ENCODE measurements at places on chromosomes 3 and 15.

DNA sequence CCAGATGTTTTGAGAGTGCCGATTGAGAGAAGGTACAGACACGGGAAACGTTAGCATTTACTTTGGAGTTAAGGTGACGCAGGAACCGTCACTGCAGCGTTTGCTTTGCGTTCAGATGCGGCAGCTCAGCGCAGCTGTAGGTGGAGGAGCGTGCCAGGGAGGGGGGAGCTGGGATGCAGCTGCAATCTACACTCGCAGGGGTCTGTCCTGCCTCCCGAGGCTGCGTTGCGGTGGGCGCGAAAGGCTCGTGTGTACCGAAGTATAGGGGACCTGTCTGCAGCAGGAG, 425 bp upstream of the FYTTD1 start:
- peak; percentile 43 for DNase-seq

DNA sequence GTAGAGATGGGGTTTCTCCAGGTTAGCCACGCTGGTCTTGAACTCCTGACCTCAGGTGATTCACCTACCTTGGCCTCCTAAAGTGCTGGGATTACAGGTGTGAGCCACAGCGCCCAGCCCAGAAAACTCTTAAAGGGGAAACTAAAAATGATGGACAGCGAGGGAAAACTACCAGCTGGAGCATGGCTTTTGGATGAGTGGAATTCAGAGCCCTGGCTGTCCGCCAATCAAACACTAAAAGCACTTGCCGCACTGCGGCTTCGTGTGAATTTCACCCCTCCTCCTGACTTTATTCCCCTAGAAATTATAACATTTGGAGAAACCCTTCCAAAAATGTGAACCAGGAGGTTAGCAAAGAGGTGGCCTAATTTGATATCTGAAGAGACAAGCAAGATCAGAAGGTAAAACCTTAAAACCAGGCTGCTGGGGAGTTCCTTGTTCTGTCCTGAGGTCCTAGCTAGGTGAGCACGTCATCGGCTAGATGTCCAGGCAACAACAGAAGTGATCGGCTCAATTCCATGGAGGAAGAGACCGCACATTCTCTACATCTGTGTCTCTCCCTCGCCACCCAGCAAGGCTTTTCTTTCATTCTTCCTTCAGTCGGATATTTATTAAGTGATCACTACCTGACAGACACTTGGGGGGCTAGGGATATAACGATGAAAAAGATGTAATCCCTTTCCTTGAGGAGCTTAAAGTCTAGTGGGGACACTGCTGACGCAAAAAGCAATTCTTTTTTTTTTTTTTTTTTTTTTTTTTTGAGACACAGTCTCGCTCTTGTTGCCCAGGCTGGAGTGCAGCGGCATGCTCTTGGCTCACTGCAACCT, 1.7 kb downstream of the TM4SF19 start:
- no peak for DNase-seq

DNA sequence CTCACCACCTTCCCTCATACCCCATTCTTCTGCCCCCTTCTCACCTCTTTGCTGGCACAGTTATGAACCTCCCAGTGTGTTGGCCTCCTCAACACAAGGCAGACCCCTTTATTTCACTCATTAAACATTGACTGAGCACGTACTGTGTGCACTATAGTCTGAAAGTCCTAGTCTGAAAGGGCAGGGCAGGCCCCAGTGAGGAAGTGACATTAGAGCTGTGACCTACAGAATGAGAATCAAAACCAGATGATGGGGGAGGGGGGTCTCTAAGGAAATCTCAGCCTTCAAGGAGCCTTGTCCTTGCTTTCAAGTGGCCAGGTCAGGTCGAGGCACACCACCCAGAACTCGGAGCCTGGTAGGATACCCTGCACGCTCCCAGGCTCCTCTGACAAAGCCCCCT, 3.5 kb downstream of the SLC28A1 start:
- no peak for DNase-seq

DNA sequence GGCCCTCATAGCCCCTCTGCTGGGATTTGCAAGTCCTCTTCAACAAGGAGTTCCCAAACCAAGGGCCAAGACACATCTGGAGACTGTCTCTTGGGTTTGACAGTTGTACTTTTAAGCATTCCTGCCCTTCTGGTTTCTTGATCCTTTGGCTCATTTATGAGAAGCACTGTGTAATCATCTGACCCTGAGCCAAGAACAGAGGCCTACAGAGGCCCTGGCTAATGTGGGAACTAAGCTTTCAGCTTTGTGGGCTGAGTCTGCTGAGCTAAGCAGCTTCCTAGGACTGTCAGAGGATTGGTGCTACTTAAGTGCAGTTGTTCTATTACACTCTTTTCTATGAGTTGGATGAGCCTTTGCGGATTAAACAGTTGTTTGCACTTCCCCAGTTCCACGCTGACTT, 178.3 kb downstream of the KBTBD8 start:
- no peak for DNase-seq

DNA sequence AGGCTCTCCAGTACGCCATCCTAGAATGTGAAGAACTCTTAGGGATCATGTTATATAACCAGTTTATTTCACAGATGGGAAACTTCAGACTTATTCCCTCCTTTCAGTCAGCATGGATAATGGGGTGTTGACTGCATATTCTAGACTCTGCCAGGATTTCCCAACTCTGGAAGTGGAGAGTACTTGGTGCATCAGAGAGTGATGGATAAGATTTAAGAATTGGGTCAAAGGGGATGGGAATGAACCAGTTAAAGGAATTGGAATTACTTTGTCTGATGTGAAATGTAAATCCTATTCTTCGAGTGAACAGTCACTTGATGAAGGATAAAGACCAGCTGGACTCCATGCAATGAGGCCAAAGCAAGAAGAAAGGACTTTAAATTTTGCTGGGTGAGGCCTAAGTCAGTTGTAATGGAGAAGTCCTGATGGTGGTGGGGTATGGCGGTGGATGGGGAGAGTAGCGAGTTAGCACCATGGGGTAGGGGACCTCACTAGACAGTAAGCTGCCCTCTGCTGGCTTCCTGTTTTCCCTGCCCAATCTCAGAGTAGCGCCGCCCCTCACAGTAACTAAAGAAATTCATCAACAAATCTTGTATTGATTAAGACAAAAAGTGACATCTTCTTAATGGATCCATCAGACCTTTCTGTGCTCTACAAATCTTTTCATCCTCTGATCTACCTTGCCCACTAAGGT, 7.3 kb upstream of the CACNA1D start:
- no peak for DNase-seq

- no peak for DNase-seq
These were observed 59.6 kb downstream of the BDH1 start for GRCh38 chr3:197495999-197496745.

- DNase-seq: no peak
These were observed 9.6 kb downstream of the SMARCC1 start for GRCh38 chr3:47772047-47772446.

DNA sequence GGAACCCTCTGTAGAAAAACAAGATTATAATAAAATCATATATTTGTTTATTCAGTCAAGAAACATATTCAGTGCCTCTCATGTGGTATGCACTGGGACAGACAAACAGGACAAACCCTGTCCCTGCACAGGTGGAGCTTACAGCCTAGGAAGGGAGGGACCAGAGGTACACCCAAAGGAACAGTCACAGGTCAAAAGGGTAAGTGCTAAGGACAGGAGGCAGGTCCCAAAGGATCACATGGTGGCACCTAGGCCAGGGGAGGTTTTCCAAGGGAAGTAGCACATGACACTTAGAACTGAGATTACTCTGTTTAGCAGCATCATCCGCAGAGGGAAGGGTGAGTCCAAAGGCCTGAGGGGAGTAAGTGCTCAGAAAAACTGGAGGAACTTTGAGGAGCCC, 254.4 kb upstream of the ARRDC4 start:
- DNase-seq: no peak

GRCh38 chr3:42265059-42265991, 660 bp downstream of the CCK start:
- no peak for DNase-seq

DNA sequence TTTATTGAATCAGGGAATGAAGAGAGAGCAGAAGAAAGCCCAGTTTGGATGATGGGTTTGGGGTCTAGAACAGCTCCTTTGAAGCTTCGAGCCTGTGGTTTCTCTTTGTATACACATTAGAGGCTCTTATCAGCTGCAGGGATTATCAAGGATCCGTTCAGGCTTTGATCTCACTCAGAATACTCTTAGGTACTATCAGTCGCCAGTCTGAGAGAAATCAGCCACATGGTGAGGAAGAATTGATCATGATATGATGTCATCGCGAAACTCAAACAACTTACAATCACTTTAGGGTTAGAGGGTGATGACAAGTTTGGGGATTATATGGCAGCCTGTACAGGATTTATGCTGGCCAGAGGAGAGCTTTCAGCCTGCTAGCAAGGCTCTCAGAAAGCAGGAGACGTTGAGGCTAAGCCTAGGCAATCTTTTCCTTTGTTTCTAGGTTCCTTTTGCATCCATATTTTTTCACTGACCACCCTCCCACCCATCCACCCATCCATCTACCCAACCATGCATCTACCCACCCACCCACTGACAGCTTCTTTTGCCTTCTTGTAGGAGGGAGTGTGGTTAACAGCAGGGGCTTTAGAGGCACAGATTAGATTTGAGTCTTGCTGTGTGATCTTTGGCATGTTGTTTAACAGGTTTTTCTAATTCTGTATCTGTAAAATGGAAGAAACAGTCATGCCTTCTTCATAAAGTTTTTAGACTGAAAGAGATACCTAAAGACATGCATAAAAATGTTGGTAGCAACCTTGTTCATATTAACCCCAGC, 330.4 kb upstream of the LRRFIP2 start:
- no peak for DNase-seq

GRCh38 chr3:63130625-63131024, 147.5 kb upstream of the SYNPR start:
- DNase-seq: no peak

DNA sequence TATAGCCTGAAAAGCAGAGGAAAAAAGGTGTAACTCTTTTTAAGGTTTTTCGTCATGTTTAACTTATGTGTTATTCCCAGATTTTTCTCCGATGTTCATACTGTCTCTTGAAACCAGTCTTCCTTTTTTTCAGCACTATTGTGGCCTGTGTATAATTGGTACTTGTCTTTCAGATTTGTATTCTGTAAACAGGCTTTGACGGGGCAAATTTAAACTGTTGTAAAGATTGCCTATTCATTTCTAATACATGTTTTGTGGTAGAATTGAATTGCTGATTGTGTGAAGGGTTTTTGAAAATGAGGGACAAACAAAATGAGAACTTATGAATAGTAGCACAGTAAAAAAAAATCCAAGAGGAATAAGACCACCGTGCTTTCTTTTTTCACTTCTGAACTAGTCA, 33.6 kb downstream of the AKAP13 start:
- no peak for DNase-seq

- DNase-seq: no peak
These were observed 58.1 kb downstream of the RSRC1 start for GRCh38 chr3:158167737-158168557.

DNA sequence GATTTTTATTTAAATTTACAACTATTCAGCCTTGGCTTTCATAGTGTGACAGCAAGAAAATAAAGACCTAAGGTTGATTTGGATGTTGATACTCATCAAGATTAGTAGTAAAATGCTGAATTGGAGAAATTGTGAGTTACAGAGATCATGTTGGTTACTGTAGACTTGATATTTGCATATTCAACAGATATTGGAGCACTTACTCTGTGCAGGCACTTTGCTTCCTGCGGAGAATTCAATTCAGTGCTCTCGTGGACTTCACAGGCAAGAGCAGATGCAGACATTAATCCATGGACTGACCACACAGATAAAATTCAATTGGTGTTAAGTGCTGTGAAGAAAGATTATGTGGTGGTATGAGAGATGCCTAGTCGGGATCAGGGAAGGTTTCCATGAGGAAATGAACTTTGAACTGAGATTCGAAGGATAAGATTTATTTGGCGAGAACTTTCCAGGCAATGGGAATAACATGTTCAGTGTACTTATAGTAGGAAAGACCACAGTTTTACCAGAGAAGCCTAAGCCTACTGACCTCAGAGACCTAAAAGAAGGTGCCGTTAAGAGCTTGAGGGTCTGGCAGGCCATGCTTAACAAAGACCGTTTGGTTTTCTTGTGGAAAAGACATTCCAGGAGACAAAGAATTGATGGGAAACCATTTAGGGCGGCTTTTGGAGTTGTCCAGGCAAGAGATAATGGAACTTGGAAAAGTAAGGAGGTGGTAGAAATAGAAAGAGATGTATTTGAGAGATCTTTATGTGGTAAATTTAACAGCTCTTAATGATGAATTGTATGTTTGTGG, 4.3 kb downstream of the SELENOT start:
- no peak for DNase-seq

- no peak for DNase-seq
These were observed 13.3 kb upstream of the PLXNA1 start for GRCh38 chr3:126969586-126969985.

GRCh38 chr3:185519021-185519420, 20.2 kb upstream of the TMEM41A start:
- no peak for DNase-seq

DNA sequence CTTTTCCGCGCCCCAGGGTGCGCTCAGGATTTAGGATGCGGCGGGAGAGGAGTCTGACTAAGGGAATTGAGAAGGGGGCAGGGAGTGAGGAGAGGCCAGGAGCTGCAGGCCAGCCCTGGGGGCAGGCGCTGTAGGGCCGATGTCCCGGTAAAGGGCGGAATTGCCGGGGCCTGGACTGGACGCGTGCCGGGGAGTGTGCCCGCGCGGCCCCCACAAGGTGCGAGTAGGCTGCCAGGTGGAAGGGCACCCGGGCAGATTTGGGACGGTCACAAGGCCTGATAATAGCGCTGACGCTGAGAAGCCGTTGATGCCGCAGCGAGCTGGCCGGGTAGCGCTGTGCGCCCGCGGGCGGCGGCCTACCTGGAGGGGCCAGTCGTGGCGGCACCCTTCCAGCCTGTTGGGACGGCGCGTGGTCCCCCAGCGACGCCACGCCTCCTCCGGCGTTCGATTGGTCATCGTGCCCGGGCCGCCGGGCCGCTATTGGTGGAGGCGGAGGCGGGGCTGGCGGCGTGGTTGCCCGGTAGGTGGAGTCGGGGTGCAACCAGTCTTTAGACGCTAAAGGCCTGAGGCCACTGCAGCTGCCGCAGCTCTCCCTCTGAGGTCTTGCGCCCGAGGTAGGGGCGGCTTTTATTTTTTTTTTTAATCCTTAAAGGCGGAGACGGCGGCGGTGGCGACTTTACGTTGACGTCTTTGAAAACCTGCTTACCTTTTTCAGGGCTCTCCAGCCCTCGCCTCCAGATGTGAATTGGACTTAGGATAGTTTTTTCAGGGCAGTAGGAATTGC, 903 bp downstream of the SLC25A38 start:
- DNase-seq: peak; percentile 96

- no peak for DNase-seq
These were observed 33.1 kb downstream of the TXNRD3 start for GRCh38 chr3:126621627-126622345.

GRCh38 chr15:90667073-90667754, 49.9 kb upstream of the BLM start:
- DNase-seq: no peak

DNA sequence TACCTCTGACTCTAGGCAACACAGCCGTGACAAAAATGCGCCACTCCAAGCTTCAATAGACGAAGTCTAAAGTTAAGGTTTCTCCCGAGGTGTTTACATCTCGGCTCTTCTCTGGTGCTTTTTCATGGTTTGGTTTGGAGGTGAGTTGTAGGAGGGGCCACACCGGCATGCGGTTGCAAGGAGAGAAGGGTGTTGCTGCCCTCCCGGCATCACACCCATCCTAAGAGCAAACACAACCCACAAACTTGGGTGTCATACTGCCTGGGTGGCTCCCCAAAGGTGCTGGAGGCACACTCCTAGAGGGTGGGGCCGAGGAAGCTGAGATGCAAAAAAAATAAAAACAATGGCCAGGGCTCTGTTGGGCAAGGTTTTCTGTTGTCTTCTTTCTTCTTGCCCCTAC, 225.2 kb upstream of the ICE2 start:
- DNase-seq: no peak

GRCh38 chr3:107992976-107993684, 97.7 kb downstream of the CD47 start:
- no peak for DNase-seq

- DNase-seq: no peak
These were observed 7.5 kb downstream of the GOLIM4 start for GRCh38 chr3:168088106-168088720.

Measured in stimulated activated CD4-positive, alpha-beta T cell treated with anti-CD3 and anti-CD28 coated beads, Interleukin-12 subunit alpha, Interleukin-12 subunit beta, amount 100 ng/mL, for 24 hours (primary cell).